ENCODE measurements at places on chromosomes 2 and 18. TPM values are rescaled to one million over a fixed set of nuclear protein-coding genes. Genes with fewer than 3 reads are reported as not detected.

DNA sequence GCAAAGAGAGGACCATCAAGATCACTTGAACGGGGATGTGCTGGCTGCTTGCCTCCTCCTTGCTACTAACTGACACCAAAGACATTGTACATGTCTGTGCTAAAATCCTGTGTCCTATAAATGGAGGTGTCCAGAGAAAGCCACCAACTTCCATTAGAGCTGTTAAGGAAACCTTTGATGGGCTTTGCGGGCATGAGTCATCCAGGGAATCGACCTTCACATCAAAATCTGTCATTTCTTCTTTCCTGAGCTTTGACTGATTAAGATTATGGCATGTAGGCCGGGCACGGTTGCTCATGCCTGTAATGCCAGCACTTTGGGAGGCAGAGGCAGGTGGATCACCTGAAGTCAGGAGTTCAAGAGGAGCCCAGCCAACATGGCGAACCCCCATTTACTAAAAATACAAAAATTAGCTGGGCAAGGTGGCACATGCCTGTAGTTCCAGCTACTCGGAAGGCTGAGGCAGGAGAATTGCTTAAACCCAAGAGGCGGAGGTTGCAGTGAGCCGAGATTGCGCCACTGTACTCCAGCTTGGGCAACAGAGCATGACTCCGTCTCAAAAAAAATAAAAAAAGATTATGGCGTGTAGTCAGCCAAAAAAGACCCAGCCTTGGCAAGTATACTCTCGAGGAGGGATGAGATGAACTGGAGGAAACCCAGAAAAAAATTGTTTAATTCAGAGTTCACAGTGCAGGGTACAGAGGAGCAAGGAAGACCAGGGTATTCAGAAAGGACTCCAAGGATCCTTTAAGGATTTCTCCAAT lies 115.8 kb downstream of the CABLES1 start:
- DNase-seq: peak; percentile 86
- peaks cover 33% of the 10 kb centered on the region for H3K36me3 ChIP-seq
- no peak overlapping the region for H3K4me3 ChIP-seq
- no peaks in the 10 kb centered on the region for H3K27me3 ChIP-seq
- H3K27ac ChIP-seq: peak overlapping the region; percentile 44

GRCh38 chr2:96528006-96528699 lies 8.4 kb upstream of the ARID5A start:
- peak overlapping the region; percentile 61 for H3K4me3 ChIP-seq
- peak overlapping the region; percentile 86 for H3K27ac ChIP-seq
- H3K4me1 ChIP-seq: peaks cover 49% of the 10 kb centered on the region

GRCh38 chr18:35201256-35201931 lies 39.4 kb upstream of the ZNF397 start:
- H3K4me1 ChIP-seq: no peaks in the 10 kb centered on the region
- no peak for DNase-seq
- no peaks in the 10 kb centered on the region for H3K36me3 ChIP-seq
- H3K4me3 ChIP-seq: no peak overlapping the region
- no peaks in the 10 kb centered on the region for H3K27me3 ChIP-seq

DNA sequence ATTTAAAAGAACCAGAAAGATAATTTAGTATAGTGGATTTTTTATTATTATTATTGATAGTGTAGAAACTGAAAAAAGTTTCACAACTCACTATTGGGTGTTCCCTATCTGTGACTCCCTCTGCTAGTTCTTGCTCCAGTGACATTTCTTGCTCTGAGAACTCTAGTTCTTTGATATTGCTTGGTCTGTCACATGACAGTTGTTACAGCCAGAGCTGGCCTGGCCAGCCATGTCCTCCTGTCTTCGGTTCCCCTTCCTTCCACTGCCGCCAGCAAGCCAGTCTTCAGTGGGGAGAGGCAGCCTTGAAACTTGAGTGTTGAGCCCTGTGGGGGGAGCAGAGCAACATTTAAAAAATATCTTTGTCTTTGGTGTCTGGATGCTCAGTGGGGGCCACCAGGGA lies 7.6 kb upstream of the THOC1 start:
- H3K4me1 ChIP-seq: no peaks in the 10 kb centered on the region
- DNase-seq: no peak
- H3K4me3 ChIP-seq: no peak overlapping the region

- no peaks in the 10 kb centered on the region for H3K27me3 ChIP-seq
- no peak overlapping the region for H3K27ac ChIP-seq
- H3K4me3 ChIP-seq: no peak overlapping the region
Measured at GRCh38 chr18:56307354-56308170, 330.8 kb downstream of the TXNL1 start.

DNA sequence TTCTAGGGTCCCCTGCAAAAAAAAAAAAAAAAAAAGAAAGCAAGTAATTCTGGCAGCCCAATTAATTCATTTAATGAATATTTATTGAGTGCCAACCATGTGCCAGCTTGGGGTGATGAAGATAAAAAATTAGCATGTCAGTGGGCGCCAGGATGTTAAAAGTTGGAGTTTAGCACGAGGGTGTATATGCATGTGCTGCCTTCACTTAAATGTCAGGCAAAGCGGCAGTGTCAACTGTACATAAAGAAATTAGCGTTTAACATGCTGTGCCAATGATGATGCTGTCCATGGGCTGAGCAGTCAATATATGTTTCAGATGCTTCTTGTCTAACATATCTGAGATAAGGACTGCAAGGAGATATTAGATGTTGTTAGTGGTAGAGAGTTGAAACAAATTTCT lies 49.5 kb downstream of the ASAP2 start:
- no peak overlapping the region for H3K27ac ChIP-seq
- no peaks in the 10 kb centered on the region for H3K36me3 ChIP-seq
- no peaks in the 10 kb centered on the region for H3K27me3 ChIP-seq
- no peak overlapping the region for H3K4me3 ChIP-seq

DNA sequence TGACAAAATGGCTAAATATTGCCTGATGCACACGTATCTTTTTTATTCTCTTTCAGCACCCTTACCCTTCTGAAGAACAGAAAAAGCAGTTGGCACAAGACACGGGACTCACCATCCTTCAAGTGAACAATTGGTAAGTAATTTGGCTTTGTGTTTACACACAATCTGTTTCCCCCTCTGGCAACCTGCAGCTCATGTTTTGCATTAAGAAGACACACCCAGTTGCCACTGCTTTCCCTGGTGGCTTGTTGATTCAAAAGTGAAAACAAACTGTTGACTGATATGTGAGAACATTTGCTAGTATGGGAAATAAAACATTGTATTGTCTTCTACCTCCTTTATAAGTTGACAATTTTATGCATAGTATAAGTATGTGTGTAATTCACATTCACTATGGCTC lies 113.0 kb downstream of the MEIS1 start:
- no peaks in the 10 kb centered on the region for H3K27me3 ChIP-seq
- H3K4me1 ChIP-seq: no peaks in the 10 kb centered on the region
- no peak overlapping the region for H3K27ac ChIP-seq
- no peak for DNase-seq
- H3K36me3 ChIP-seq: no peaks in the 10 kb centered on the region

DNA sequence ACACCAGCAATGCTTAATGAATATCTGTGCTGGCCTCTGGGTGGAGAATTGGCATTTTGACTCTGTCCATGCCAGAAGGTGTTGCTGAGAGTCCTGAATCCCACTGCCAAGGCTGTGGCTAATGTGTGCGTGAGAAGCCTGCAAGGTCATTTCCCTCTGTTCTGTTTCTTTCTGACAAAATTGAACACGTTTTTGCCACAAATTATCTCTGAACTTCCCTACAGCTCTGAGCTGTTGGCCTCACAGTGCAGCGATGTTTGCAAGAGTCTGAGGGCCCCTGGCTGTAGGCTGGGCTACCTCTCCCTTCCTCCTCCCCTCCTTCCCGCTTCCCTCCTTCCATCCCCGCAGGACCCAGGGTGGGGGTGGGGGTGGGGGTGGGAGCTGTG lies 154.1 kb upstream of the HS6ST1 start:
- H3K4me1 ChIP-seq: peaks cover 12% of the 10 kb centered on the region
- H3K27me3 ChIP-seq: no peaks in the 10 kb centered on the region
- no peaks in the 10 kb centered on the region for H3K36me3 ChIP-seq
- DNase-seq: no peak

GRCh38 chr18:47858607-47859006 lies 71.9 kb downstream of the SMAD2 start:
- DNase-seq: no peak
- H3K27ac ChIP-seq: no peak overlapping the region
- H3K36me3 ChIP-seq: peaks cover 22% of the 10 kb centered on the region
- no peaks in the 10 kb centered on the region for H3K27me3 ChIP-seq

DNA sequence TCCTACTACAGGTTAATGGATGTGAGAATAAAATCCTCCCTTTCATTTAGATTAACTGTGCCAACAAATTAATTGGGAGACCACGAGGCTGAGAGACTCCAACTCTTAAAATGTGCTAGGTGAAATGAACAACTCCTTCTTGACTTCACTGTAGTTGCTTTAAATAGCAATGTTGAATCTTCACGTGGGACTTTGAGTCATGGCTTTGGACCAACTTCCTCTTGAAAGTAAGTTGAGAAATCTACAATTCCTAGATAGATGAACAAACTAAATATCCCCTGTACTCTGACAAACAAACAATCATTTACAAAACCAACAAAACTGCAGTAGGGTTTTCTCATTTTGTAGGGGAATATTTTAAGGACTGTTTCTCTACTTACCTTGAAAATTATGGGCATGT lies 291.9 kb upstream of the SPRED2 start:
- H3K27ac ChIP-seq: no peak overlapping the region
- DNase-seq: no peak
- H3K4me1 ChIP-seq: no peaks in the 10 kb centered on the region
- H3K4me3 ChIP-seq: no peak overlapping the region
- no peaks in the 10 kb centered on the region for H3K27me3 ChIP-seq

GRCh38 chr18:73043211-73043610 lies 175.4 kb upstream of the NETO1 start:
- no peak overlapping the region for H3K27ac ChIP-seq
- no peak for DNase-seq
- no peaks in the 10 kb centered on the region for H3K27me3 ChIP-seq
- no peak overlapping the region for H3K4me3 ChIP-seq

Gene ALPI
- total RNA-seq: not detected

Gene ALK
- total RNA-seq: not detected

DNA sequence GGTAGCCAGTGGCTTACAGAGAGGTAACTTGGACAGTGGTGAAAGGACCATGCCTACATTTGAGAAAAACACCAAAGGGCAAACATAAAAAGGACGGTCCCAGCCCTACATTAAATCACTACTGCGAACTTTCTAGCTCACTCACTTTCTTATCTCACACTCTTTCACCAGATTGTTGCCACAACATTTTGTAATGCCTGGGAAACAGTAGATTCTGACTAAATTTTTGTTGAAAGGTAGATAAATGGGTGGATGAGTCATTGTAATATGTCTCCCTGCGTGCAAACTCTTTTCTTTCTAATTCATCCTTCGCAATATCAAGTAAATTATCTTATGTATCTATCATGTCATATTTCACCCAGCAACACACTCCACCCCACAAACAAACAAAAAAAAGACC lies 192.2 kb downstream of the IRS1 start:
- H3K27ac ChIP-seq: no peak overlapping the region
- no peak for DNase-seq
- H3K27me3 ChIP-seq: no peaks in the 10 kb centered on the region

- no peak for DNase-seq
- peaks cover 4% of the 10 kb centered on the region for H3K27me3 ChIP-seq
- H3K27ac ChIP-seq: no peak overlapping the region
- H3K4me3 ChIP-seq: no peak overlapping the region
- H3K4me1 ChIP-seq: no peaks in the 10 kb centered on the region
Measured at GRCh38 chr2:240280621-240281020, 140.2 kb upstream of the OTOS start.

GRCh38 chr18:38883111-38883510 lies 1317.5 kb upstream of the CELF4 start:
- DNase-seq: no peak
- no peaks in the 10 kb centered on the region for H3K4me1 ChIP-seq
- no peaks in the 10 kb centered on the region for H3K27me3 ChIP-seq
- H3K27ac ChIP-seq: no peak overlapping the region
- H3K4me3 ChIP-seq: no peak overlapping the region
- no peaks in the 10 kb centered on the region for H3K36me3 ChIP-seq

DNA sequence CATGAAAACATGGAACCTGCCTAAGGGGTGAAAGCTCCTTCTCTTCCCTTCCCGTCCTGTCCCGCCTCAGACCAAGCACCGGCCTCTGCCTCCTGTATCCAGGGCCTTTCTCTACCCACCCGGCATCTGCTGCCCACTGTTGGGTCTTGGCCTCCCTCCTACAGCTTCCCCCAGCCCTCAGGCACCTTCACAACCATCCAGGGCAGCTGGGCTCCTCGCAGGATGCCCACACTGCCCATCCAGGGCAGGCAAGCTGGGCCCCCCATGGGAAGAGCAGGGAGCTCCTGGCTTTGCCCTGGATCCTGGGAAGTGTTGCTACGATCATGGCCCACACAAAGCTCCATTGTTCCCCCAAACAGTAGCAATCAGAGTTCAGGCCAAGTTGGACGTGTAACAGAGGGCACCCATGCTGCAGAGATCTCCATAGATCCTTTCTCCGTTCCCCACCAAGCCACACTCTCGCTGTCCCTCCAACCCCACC lies 206.6 kb downstream of the NDUFA10 start:
- DNase-seq: peak; percentile 48
- peaks cover 14% of the 10 kb centered on the region for H3K4me1 ChIP-seq
- no peaks in the 10 kb centered on the region for H3K27me3 ChIP-seq
- H3K36me3 ChIP-seq: no peaks in the 10 kb centered on the region
- no peak overlapping the region for H3K27ac ChIP-seq
- no peak overlapping the region for H3K4me3 ChIP-seq

Gene MEP1B
- not detected for total RNA-seq

- H3K36me3 ChIP-seq: peaks cover 61% of the 10 kb centered on the region
- DNase-seq: no peak
- no peaks in the 10 kb centered on the region for H3K4me1 ChIP-seq
- H3K27ac ChIP-seq: no peak overlapping the region
- no peaks in the 10 kb centered on the region for H3K27me3 ChIP-seq
Measured at GRCh38 chr2:151280271-151280670, 9.2 kb downstream of the NMI start.

DNA sequence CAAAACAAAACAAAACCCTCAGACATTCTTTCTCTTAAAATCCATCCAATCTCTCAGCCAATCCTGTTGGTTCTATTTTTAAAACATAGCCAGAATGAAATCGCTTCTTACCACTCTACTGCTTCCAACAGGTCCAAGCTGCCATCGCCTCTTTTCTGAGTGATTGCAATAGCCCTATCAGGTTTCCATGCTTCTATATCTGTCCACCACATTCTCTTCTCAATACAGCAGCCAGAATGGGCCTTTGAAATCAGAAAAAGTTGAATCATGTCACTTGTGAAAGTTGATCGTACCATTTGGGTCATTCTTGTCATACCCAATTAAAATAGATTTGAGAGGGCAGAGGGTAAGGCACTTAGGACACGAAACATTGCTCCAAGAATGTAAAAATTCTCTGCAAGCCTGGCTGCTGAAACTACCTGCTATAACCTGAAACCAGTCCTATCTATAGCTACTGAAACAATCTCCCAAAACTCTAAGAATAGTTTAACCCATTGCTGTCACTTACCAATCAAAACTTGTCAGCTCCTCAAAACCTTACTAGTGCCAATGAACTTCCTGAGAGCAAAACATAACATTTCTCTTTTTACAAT lies 3.3 kb upstream of the MTLN start:
- no peak overlapping the region for H3K4me3 ChIP-seq
- H3K27me3 ChIP-seq: no peaks in the 10 kb centered on the region
- DNase-seq: no peak
- no peak overlapping the region for H3K27ac ChIP-seq
